Sigmoid colon (tissue), 7 donors: ENCODE measurements at places on chromosomes 1 and 21.

- DNase-seq = no peak
These were observed 28.8 kb downstream of the DR1 start for GRCh38 chr1:93374334-93375106.

DNA sequence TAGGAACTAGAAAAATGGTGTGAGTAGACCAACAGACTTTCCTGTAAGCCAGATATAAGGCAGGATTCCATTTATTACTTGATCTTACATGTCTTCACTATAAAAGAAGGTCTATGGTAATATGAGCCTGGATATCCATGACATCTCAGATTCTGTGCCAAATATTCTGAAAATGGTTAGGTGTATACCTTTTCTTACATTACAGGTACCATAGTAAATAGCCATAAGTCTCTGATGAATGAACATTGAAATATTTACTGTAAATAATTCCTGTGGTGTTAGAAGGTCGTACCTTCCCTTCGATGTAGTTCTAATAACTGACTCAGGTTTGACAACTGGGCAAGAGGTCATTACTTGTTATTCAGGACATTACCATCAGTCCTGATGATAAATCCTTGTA, 657.9 kb downstream of the BRINP3 start:
- no peak for DNase-seq

GRCh38 chr1:67609577-67610341, 75.2 kb upstream of the GADD45A start:
- DNase-seq = no peak

GRCh38 chr1:161506336-161507223, 1.3 kb downstream of the FCGR2A start:
- no peak for DNase-seq

DNA sequence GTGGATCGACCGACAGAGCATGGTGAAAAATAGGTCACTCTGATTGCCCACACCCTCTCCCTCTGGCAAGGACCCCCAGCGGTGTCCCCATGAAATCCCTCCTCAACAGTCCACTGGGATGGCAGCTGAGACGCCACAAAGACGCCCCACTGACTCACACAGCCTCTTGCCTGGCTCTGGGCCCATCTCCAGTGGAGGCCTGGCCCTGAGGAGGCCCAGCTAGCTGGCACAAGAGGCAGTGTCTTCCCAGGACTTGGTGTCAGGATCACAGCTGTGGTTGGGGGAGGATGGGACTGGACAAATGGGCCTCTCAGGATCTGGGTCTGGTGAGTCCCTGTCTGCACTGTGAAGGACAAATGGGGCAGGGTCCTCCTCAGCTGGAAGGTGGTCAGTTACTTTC, 4.6 kb downstream of the ALX3 start:
- no peak for DNase-seq

GRCh38 chr1:209012443-209013196, 570.9 kb upstream of the CAMK1G start:
- DNase-seq = no peak

- DNase-seq = no peak
These were observed 10.5 kb upstream of the MCOLN3 start for GRCh38 chr1:85058786-85059185.

DNA sequence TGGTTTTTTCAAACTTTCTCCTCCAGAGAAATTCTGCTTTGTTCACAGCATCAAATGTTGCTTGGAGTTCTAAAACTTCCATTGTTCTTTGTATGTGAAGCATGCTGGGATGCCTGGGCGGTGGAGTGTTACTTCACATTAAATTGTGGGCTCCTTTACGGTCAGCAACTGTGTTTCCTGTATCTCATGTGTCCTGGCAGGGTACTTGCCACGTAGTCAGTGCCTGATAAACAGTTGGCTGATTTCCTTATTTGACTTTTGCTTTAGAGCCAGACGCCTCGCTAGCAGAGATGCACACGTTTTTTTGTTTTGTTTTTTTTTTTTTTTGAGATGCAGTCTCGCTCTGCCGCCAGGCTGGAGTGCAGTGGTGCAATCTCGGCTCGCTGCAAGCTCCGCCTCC, 96.7 kb downstream of the UCK2 start:
- DNase-seq = no peak

- peak; percentile 25 for DNase-seq
These were observed 59.8 kb downstream of the CAPN2 start for GRCh38 chr1:223771814-223772770.

GRCh38 chr1:209041927-209042326, 541.6 kb upstream of the CAMK1G start:
- no peak for DNase-seq

GRCh38 chr1:90936061-90936460, 85.8 kb downstream of the ZNF644 start:
- no peak for DNase-seq

DNA sequence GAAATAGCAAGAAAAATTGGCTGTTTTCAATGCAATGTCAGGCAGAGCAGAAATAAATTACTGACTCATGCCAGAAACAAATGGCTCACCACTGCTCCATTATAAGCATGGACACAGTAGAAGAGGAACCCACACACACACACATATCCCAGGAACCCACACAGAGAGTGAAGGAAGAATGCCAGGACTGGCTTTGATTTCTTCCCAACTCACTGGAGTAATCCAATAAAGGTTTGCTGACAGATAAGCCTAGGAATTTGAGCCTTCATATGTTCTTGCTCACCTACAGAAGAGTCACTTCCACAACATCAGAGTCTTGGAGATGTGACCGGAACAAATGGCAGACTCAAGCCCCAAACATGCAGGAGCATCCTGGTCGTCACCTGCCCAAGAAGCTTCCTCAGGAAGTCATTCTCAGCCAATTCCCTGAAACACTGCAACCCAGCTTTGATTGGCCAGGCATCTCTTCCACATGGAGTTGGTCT, 2.2 kb downstream of the SH3BP5L start:
- DNase-seq = no peak

- DNase-seq = no peak
These were observed 152.2 kb upstream of the KRTAP19-8 start for GRCh38 chr21:31190516-31190915.

DNA sequence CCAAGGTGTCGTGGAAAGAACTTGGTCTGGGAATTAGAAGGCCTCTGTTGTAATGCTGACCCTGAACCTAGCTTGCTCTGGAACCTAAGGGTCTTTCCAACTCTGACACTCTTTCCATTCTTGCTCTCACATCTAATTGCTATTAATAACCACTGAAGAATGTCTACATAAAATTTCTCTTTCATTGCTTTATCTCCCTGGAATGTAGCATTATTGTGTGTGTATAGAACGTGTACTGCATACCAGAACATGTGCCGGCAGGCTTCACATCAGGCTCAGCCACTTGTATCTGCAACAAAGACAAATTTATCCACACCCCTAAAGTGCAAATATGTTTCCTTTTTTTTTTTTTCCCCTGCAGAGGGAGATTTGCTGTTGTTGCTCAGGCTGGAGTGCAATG, 13.9 kb upstream of the LAX1 start:
- DNase-seq = no peak

GRCh38 chr1:178934546-178934945, 63.7 kb upstream of the ANGPTL1 start:
- DNase-seq = no peak

- no peak for DNase-seq
These were observed 369.5 kb upstream of the BRINP3 start for GRCh38 chr1:190847166-190847565.

- no peak for DNase-seq
These were observed 6.2 kb downstream of the PTPRF start for GRCh38 chr1:43536864-43537358.

DNA sequence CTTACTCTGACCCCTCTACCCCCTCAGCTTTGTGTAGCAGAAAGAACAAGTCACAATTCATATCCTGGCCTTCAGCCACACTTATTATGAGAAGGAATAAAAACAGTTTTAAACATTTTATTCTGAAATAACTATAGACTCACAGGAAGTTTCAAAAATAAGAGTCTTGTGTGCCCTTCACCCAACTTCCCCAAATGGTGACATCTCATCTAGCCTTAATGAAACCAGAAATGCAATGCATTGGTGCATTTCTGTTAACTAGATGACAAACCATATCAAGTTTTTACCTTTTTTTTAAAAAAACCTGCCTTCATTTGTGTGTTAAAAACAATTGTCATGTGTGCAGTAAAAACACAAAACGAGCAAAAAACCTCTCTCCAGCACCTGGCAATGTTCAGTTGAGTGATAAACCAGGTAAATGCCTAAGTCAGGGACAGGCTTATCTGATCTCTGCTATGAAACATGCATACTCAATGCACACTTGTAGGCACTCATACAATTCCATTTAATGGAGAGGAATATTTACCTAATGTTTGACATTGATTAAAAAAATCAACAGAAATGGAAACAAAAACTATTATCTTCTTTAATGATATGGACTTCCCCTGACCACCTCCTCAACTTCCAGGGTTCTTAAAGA, 51.5 kb downstream of the SH3BGR start:
- DNase-seq = no peak

DNA sequence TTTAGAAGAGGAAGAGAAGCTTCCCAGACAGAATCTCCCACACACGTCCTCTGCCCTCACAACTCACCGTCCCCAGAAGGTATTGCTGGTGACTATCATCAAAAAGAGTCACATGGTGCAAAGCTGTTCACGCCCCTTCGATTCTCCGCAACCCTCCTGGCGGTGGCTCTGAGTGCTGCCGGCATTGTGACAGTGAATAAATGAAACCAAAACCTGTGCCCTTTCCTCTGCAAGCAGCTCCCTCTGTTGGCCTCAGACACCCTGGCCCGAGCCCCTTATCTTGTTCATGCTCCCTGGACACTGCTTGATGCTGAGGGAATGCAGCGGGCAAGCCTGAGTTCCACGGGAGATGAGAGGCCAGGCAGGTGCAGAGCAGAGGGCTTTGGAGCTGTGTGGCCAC, 510.3 kb downstream of the NPHP4 start:
- DNase-seq = no peak

DNA sequence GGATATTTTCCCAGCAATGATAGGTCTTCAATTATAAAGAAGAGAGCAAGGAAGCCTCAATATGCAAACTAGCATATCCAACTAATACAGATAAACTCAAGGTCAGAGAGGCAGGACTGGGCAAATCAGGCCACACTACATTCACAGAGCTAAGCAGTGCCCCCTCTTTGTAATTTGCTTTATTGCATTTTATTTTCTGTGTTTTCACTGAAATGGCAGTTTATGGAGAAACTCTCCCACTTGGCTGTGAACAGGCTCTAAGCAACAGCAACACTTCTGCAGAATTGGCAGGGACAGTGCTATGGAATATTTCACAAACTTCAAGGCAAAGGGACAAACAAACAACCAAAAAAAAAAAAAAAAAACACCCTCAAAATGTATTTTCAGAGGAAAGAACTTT, 93.4 kb upstream of the SOD1 start:
- DNase-seq = no peak

GRCh38 chr1:231493421-231494185, 34.9 kb upstream of the TSNAX start:
- no peak for DNase-seq

DNA sequence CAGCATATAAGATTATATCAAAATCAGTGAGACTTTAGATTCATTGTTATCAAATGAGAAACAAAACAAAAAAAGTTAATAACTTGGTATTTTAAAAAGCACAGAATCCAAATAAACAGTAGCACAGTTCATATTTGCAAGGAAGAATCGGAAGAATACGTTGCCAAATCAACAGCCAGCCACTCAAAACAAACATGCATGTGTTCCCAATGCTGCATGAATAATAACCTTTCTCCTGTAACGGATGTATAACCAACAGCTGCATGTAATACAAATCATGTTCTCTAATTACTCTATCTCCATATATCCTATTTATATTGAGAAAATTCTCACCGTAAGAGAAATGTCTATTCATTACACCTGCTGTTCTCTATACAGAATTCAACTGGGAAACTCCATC, 98.9 kb upstream of the FOXD3 start:
- DNase-seq = no peak

DNA sequence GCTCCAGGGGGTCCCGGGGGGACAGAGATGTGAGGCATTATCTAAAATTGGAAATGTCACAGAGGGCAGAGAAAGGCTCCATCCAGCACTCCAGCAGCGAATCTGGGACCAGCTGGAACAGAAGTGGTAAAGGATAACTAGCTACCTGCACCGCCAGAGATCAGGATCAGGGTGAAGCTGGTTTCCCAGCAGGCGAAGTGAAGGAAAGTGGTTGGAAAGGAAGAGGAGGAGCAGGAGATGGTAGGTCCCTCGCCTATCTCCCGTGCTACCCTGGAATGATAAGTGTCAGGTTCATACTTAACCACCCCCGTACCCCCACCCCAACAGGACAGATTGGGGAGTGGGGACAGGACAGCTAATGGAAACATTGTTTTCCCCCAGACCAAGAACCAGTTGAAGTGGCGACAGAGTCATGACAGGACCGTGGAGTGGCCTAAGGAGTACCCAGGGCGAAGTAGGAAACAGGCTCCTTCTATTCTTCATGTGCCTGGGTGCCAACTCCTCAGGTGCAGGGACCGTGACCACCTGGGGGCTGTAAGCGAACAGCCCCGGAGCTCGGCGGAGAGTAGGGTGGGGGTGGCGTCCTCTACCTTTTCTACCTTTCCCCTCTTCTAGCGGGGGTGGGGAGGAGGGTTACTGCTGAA, 717 bp downstream of the B4GALT3 start:
- no peak for DNase-seq

DNA sequence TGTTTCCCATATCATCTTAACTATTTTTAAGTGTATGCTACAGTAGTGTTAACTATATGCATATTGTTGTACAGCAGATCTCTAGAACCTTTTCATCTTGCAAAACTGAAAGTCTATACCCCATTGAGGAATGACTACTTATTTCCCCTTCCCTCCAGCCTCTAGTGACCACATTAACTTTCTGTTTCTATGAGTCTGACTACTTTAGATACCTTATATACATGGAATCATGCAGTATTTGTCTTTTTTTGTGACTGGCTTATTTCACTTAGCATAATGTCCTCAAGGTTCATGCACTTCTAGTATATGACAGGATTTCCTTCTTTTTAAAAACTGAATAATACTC, 96.5 kb upstream of the BTG3 start:
- DNase-seq = no peak

- no peak for DNase-seq
These were observed 41.0 kb downstream of the RUNX3 start for GRCh38 chr1:24888971-24889676.

- no peak for DNase-seq
These were observed 75.2 kb upstream of the B3GALT5 start for GRCh38 chr21:39537571-39537970.

GRCh38 chr1:168752171-168752832, 23.3 kb upstream of the DPT start:
- no peak for DNase-seq
